ENCODE measurements at places on chromosomes 7 and 10.
A peak's percentile ranks its signal among the peaks of the same experiment; 100 is the strongest.

DNA sequence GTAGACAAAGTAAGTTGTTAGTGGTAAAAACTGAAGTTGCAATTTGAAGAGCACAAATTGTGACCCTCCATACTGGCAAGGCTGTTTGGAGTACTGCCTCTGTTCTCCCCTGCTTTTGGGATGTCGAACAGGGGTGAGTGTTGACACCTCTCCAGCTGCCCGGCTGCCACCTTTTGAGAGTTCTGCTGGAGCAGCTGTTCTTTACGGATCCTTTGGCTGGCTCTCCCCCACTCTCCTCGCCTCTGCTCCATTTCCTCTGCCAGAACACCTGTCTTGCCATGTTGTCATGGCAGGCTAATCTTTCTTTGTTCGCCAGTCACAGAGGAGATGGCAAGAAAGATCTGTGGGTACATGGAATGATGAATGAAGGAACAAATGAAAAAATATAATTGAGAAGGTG, 34.9 kb downstream of the INSYN2A start:
- DNase-seq: no peak

- DNase-seq: no peak
Measured at GRCh38 chr7:39811161-39811614, 138.9 kb upstream of the CDK13 start.

DNA sequence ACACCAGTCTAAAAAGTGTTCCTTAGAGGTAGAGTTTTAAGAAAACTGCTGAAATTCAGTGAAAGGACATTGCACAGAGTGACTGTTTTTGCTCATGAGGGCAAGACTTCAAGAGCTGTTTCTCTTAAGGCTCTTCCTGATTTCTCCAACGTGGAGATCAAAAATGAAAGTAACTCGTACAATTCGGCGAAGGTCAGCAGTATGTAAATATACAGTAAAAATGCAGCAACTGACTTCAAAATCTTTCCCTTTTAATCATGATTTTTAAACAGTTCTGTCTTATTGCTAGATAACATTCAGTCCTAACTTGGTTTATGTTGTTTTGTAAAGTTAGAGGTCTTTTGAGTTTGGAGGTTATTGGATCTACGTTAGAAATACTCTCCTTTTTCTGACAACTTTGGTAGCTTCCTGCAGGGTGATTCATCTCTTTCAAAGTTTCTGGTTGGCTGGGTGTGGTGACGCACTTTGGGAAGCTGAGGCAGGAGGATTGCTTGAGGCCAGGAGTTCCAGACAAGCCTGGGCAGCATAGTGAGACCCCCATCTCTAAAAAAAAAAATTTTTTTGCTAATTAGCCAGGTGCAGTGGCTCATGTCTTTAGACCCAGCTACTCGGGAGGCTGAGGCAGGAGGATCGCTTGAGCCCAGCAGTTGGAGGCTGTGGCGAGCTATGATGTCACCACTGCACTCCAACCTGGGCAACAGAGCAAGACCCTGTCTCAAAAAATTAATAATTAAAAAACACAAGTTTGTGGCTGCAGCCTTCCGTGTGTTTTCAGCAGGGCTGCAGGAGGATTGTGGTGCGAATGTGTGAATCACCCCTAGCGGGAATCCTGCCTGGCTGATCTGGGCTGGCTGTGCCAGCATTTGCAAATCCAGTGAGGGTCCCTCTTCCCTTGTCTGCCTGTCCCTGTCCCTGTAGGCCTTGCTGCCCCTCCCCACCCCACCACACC, 29.2 kb upstream of the AP5Z1 start:
- DNase-seq: no peak

GRCh38 chr7:21967598-21968003, 21.9 kb upstream of the CDCA7L start:
- no peak for DNase-seq

DNA sequence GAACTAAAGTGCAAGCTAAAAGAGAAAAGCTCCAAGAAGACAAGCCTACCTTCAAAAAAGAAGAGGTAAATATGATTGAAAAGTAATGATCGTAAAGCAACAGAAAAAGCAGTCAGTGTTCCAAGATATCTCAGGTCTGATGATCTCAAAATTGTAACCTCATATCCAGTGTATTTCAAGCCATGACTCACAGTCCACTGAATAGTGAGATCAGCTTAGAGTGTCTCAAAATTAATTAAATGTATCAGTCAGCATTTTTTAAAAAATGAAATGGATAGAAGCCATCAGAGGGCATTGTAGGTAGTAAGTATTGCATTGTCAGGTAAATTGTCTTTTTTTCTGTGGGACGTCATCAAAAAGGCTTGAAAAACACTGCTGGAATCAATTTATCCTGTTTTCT, 50.6 kb upstream of the AGBL3 start:
- no peak for DNase-seq

- no peak for DNase-seq
Measured at GRCh38 chr10:33655921-33656320, 321.5 kb upstream of the NRP1 start.

GRCh38 chr10:108582888-108583287, 1340.4 kb downstream of the XPNPEP1 start:
- no peak for DNase-seq

DNA sequence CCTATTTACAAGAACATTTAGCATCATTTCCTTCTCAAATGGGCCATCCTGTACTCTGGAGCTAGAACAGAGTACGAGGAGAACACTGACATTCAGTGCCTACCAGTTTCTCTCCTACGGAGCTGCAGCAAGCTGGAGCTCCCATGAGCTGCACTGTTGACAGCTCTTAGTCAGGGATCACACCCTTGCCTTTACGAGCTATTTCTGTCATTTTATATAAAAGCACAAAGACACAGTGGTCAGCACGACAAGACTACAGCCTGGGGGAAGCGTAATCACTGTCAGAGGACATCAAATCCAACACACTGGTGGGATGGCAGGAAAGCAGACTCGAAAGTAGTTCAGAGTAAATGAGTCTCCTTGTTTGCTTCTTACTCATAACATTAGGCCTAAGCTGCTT, 2.7 kb downstream of the CDCA7L start:
- DNase-seq: peak; percentile 44

GRCh38 chr10:30832001-30832748, 199.5 kb downstream of the ZNF438 start:
- DNase-seq: no peak

GRCh38 chr10:124650263-124650662, 93.9 kb downstream of the FAM53B start:
- DNase-seq: no peak

DNA sequence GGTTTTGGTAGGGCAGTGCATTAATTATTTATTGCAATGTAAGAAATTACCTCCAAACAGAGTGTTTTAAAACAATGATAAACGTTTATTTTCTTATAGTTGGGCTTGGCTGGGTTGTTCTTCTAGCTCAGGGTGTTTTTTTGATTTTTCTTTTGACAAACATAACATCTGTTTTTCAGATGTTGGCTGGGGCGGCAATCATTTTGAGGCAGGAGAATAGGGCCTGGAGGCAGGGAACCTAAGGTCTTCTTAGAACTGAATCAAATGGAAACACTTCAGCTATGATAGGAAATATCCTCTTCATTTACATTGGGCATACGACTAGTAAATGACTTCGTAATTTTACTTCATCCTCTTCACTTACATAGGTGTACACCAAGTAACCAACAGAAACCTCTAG, 47.4 kb upstream of the NAMPT start:
- DNase-seq: no peak

DNA sequence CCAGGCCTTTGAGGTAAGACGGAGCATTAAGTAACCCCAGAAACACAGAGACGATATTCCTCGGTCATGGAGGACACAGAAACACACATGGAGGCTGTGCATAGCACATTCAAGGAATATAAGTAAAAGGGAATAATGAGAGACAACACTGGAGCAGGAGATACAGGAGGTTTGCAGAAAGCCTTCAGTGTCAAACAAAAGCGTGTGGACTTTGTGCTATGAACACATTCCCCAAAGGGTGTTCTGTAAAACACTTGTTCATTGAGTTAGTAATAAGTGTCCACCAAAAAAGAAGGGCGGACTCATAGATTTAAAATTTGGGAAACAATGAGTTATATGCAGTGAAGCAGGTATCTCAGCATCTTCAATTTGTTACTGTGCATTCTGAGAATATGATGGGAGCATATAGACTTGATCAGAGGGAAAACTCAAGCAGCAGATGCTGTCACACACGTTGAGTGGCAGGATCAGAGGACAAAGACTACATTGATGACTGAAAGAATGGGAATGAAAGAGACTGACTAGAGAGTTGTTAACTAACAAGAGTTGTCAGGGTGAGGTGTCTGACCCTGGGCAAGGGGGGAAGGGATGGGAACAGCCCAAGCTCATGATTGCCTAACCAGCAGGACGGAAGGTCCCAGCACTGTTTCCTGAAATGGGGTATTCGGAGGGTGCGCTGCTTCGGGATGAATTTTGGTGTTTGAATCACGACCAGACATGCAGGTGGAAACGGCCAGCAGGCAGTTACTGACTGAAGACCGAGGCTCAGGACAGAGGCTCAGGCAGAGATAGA, 85.2 kb upstream of the VIPR2 start:
- no peak for DNase-seq

- peak; percentile 61 for DNase-seq
Measured at GRCh38 chr7:100562195-100563099, 11.3 kb downstream of the SAP25 start.

- DNase-seq: no peak
Measured at GRCh38 chr7:99050971-99051370, 92.9 kb downstream of the SMURF1 start.

- no peak for DNase-seq
Measured at GRCh38 chr7:20458521-20458920, 127.8 kb downstream of the ITGB8 start.

DNA sequence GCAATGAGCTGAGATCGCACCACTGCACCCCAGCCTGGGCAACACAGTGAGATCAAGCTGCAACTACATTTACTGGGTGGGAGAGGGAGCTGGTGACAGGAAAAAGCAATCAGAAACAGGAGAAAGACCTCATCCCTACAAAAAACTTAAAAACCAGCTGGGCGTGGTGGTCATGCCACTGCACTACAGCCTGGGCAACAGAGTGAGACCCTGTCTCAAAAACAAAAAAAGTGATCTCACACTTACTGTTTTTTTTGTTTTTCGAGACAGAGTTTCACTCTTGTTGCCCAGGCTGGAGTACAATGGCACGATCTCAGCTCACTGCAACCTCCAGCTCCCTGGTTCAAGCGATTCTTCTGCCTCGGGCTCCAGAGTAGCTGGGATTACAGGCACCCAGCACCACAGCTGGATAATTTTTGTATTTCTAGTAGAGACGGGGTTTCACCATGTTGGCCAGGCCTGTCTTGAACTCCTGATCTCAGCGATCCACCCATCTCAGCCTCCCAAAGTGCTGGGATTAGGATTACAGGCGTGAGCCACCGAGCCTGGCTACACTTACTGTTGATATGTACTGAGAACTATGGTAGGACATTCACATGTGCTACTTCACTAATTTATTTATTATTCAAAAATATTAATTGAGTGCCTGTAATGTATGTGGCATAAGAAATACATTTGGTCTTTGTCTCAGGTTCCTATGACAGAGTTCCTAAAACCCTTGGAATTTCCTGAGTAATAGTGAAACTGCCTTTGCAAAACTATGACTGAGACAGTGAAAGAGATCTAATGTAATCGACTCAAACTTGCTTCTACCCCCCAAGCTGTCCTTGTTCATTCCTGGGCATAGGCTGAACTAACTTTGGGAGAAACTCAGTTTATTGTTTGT, 27.7 kb upstream of the NRBF2 start:
- no peak for DNase-seq

GRCh38 chr7:87797798-87798403, 78.3 kb downstream of the SLC25A40 start:
- DNase-seq: peak; percentile 86

GRCh38 chr10:3950676-3951275, 165.8 kb upstream of the KLF6 start:
- DNase-seq: no peak

GRCh38 chr10:128105383-128105782, 20.8 kb downstream of the MKI67 start:
- no peak for DNase-seq

DNA sequence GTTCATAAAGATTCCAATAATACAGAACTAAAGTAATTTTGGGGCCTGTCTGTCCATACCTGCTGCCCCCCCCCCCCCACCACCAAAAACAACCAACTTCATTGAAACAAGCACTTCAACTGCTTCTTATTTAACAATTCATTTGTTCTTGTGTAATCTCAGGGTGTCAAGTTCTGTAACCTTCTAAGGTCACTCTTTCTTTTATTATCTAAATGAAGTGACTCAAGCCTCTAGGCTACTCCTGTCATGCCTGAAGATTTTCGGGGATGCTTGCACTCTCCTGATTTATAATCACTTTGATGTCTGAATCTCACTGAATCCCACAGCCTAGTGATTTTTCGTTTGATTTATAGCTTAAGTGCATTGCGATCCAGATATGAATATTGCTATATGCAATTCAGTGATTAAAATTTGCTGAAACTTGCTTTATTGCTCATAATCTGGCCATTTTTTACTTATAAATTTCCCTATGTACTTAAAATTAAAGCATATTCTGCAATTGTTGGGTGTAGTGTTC, 27.2 kb downstream of the GARIN1A start:
- DNase-seq: no peak

Data from cerebellar cortex (tissue), 1 donor.